ENCODE measurements at places on chromosomes 7 and 10. TPM values are rescaled to one million over a fixed set of nuclear protein-coding genes. Genes with fewer than 3 reads are reported as not detected.
A peak's percentile ranks its signal among the peaks of the same experiment; 100 is the strongest.

Gene ZPBP
- polyA plus RNA-seq = not detected

Gene LIPJ
- 0.59 TPM for polyA plus RNA-seq

Gene ADAM12
- polyA plus RNA-seq = 0.51 TPM

Gene MACROH2A2
- 142 TPM for polyA plus RNA-seq

Gene TIMM23B
- 16.5 TPM for polyA plus RNA-seq

Gene KCNIP2
- polyA plus RNA-seq = 47.5 TPM

DNA sequence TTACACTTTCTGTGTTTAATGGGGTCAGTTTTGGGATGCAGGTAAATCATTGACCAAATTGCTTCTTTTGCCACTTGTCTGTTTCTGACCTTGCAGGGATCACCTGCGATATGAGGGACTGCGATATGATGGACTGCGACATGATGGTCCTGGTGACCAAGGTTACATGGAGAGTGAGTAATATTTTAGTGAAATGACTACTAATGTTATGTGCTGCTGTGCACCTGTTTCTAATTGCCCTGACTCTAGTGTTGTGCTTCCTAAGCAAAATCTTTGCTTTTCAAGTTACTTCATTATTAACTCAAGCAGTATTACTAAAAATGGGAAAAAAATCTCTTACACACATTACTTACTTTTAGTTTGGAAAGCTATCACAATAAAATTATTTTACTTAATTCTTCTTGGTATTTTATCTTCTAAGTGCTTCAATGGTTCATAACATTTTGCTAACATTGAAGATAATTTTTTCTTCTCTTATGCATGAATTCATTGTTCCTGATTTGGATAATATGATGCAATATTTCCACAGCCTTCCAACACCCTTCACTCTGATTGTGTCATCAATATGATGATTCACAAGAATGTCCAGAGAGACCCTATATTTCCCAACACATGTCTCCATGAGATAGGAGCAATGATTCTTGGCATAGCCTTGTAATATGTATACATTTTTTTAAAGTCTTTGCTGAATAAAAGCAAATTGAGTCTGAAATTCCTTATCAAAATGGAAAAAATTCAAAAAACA is 306.2 kb upstream of the AKR1E2 start:
- H3K4me3 ChIP-seq = no peak overlapping the region
- H3K36me3 ChIP-seq = no peaks in the 10 kb centered on the region
- no peak overlapping the region for H3K27ac ChIP-seq
- H3K27me3 ChIP-seq = no peaks in the 10 kb centered on the region
- H3K4me1 ChIP-seq = no peaks in the 10 kb centered on the region

DNA sequence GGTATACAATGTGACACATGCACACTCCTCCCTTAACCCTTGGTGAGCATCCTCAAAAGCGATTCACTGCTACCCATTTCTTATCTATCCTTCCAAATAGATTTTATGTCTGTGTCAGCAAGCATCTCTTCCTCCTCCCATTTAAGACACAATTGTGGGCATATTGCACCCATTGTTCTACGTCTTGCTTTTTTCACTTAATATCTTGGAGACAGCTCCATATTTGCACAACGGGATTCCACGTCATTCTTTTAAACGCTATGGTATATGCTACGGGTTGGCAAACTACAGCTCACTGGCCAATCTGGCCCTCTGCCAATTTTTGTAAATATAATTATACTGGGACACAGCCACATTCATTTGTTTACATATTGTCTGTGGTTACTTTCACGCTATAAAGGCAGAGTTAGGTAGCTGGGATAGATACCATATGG is 88.6 kb downstream of the RNF216 start:
- peak overlapping the region; percentile 100 for H3K27ac ChIP-seq
- H3K4me1 ChIP-seq = peaks cover 86% of the 10 kb centered on the region
- DNase-seq = no peak
- H3K4me3 ChIP-seq = no peak overlapping the region

- DNase-seq = peak; percentile 75
- peak overlapping the region; percentile 76 for H3K4me3 ChIP-seq
- no peaks in the 10 kb centered on the region for H3K27me3 ChIP-seq
Measured at GRCh38 chr10:119207713-119208552, 562 bp downstream of the GRK5 start.

- no peaks in the 10 kb centered on the region for H3K4me1 ChIP-seq
- H3K27me3 ChIP-seq = no peaks in the 10 kb centered on the region
- H3K27ac ChIP-seq = no peak overlapping the region
- H3K36me3 ChIP-seq = no peaks in the 10 kb centered on the region
- no peak for DNase-seq
- no peak overlapping the region for H3K4me3 ChIP-seq
Measured at GRCh38 chr7:51104278-51104677, 212.3 kb downstream of the COBL start.

- H3K27ac ChIP-seq = no peak overlapping the region
- peak; percentile 14 for DNase-seq
- H3K4me1 ChIP-seq = no peaks in the 10 kb centered on the region
- no peaks in the 10 kb centered on the region for H3K27me3 ChIP-seq
- no peaks in the 10 kb centered on the region for H3K36me3 ChIP-seq
- H3K4me3 ChIP-seq = no peak overlapping the region
Measured at GRCh38 chr7:124310934-124311390, 278.1 kb upstream of the TMEM229A start.

DNA sequence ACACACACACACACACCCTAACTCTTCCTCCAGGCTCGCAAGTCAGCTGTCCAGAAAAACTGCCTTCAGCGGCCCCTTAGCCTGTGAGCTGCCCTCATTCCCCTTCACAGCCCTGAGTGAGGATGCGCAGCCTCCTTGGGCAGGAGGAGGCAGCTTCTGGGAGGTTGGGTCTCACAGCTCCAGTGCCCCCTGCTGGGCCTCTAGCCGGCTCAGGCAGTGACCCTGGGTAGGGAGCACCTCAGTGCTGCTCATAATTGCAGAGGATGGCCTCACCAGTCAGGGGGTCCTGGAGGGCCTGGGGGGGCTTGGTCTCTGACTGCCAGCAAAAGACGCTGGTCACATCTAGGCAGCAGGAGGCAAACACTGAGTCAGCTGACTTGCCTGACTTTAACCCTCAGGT is 43.7 kb downstream of the ZNF273 start:
- no peak overlapping the region for H3K4me3 ChIP-seq
- H3K27me3 ChIP-seq = peaks cover 52% of the 10 kb centered on the region
- DNase-seq = no peak

DNA sequence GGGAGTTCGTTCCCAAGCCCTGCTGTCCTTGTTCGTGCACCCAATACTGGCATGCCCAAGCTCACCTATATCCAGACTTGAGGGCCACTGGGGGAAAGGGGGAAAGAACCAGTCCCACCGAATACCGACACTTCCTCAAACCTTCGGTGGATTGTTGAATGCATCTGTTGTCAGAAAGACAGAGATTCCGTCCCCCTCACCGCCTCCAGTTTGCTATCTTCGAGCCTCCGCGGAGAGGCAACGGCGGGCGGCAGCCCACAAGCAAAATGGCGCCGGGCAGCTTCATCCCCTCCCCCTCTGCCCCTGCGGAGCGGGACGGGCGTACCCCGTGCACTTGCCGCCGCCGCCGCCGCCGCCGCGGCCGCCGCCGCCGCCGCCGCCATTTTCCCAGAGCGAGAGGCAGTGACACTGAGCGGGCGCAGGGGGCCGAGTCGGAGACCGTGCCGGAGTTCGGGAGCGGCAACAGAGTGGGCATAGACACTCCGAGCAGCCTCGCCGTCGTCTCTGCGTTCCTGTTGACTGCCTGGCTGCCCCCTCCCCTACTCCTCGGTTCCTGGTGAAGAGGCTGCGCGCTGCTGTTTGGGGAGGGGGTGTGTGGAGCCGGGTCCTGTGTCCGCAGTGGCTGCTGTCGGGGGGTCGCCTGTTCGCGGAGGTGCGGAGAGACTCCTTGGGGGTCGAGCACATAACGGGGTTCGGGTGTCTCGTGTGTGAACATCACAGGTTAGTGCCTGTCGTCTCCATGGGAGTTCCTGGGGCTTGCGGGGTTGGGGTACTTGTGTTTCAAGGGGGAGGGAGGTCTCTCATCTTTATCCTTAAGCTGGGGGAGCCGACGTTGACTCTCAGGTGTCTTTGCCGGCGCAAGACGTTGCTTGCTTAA is at the start of gene KMT2E:
KMT2E (plus strand) TSS at position 390 of the 877 bp plus-strand sequence. CDS start 26,748 bp downstream, outside the sequence.
- H3K27ac ChIP-seq = peak within 1 kb of the TSS; percentile 100
- peaks cover 36% of the 10 kb centered on the region for H3K4me1 ChIP-seq
- H3K4me3 ChIP-seq = peak within 1 kb of the TSS; percentile 81
- no peaks in the 10 kb centered on the region for H3K36me3 ChIP-seq
- DNase-seq = peak; percentile 91

DNA sequence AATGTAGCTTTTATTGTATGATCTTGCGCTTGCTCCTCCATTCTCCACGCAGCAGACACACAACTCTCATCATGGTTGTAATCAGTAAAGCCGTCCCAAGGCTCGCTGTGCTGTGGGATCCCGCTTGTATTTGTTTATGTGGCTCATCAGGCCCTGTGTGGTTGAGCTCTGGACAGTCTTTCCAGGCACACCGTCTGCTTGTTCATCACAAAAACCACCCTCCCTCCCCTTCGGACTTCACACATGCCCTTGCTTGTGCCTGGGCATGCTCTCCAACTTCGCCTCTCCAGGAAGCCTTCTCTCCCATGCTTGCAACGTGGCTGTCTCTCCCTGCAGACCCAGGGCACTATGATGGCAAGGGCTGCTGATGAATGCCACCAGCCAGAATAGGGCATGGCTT is 62.4 kb downstream of the HK1 start:
- H3K4me1 ChIP-seq = peaks cover 25% of the 10 kb centered on the region
- peaks cover 6% of the 10 kb centered on the region for H3K36me3 ChIP-seq
- no peak overlapping the region for H3K4me3 ChIP-seq

GRCh38 chr10:123996302-123996701 is 97.1 kb downstream of the CHST15 start:
- DNase-seq = no peak
- H3K4me3 ChIP-seq = no peak overlapping the region
- H3K36me3 ChIP-seq = no peaks in the 10 kb centered on the region
- peaks cover 33% of the 10 kb centered on the region for H3K27me3 ChIP-seq
- H3K4me1 ChIP-seq = no peaks in the 10 kb centered on the region

- no peak for DNase-seq
- no peaks in the 10 kb centered on the region for H3K4me1 ChIP-seq
- no peak overlapping the region for H3K27ac ChIP-seq
- no peaks in the 10 kb centered on the region for H3K27me3 ChIP-seq
- no peak overlapping the region for H3K4me3 ChIP-seq
Measured at GRCh38 chr7:4203626-4204512, 478.2 kb upstream of the FOXK1 start.

GRCh38 chr10:1134156-1134555 is 78.0 kb downstream of the WDR37 start:
- H3K4me1 ChIP-seq = no peaks in the 10 kb centered on the region
- H3K36me3 ChIP-seq = peaks cover 9% of the 10 kb centered on the region
- H3K27ac ChIP-seq = no peak overlapping the region
- H3K27me3 ChIP-seq = no peaks in the 10 kb centered on the region
- no peak for DNase-seq

- H3K4me3 ChIP-seq = no peak overlapping the region
- no peaks in the 10 kb centered on the region for H3K36me3 ChIP-seq
- no peak overlapping the region for H3K27ac ChIP-seq
- no peak for DNase-seq
- no peaks in the 10 kb centered on the region for H3K4me1 ChIP-seq
Measured at GRCh38 chr7:158454631-158455030, 133.0 kb downstream of the PTPRN2 start.

DNA sequence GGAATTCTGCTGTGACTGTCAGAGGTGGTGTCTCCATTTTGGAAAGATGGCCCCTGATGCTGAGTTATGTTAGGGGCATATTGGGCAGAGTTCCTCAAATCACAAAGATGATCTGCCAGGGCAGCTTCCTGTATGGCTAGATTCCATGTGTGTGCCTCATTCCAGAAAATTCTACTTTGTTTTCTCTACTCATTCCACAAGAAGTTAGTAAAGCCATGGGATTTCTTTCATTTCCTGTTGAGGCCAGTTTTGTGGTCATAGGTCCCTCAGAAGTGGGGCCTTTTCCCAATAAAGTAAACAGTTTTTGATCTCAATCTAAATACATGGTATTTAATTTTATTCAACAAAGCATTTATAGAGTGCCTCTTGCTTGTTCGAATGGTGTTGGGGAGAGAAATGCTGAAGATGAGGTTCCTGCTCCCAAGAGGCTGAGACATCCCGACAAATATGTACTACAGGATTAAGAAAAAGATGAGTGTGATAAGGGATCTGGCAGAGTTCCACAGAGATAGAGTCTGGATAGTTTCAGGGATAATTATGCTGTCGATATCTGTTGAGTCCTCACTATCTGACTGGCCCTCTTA is 33.0 kb downstream of the MINDY4 start:
- no peak overlapping the region for H3K4me3 ChIP-seq
- no peaks in the 10 kb centered on the region for H3K36me3 ChIP-seq
- DNase-seq = no peak
- H3K27me3 ChIP-seq = no peaks in the 10 kb centered on the region

DNA sequence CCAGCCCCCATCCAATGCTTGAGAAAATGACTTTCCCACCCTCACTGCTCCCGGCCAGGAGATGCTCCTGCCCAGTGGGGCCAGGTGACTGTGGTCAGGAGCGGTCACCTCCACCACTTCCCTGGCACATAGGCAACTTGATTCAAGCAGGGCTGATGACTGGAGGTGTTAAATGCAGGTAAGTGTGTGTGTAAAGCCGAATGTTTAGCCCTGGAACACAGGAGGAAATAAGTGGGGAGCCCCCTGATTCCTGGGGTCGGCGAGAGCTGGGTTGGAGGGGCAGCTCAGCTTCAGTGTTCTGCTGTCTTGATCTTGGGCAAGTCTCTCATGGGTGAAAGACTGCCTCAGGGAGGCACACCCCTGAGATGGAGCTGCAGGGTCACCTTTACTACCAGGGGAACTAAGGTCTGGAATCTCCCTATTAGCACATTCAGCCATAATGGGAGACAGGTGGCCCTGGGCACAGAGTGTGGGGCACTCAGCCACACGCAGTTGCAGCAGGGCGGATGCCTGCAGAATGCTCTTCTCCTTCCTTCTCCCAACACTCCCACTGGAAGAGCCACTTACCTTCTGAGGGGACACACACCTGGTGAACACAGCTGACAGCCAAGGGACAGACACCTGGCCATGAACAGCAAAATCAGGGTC is 124.1 kb downstream of the PTPN20 start:
- peaks cover 11% of the 10 kb centered on the region for H3K4me1 ChIP-seq
- DNase-seq = no peak
- H3K27ac ChIP-seq = no peak overlapping the region
- no peaks in the 10 kb centered on the region for H3K36me3 ChIP-seq
- H3K4me3 ChIP-seq = no peak overlapping the region

GRCh38 chr10:98492763-98493162 is 46.0 kb upstream of the HPS1 start:
- H3K27me3 ChIP-seq = no peaks in the 10 kb centered on the region
- DNase-seq = no peak
- H3K27ac ChIP-seq = no peak overlapping the region
- no peak overlapping the region for H3K4me3 ChIP-seq
- H3K4me1 ChIP-seq = no peaks in the 10 kb centered on the region
- H3K36me3 ChIP-seq = no peaks in the 10 kb centered on the region

DNA sequence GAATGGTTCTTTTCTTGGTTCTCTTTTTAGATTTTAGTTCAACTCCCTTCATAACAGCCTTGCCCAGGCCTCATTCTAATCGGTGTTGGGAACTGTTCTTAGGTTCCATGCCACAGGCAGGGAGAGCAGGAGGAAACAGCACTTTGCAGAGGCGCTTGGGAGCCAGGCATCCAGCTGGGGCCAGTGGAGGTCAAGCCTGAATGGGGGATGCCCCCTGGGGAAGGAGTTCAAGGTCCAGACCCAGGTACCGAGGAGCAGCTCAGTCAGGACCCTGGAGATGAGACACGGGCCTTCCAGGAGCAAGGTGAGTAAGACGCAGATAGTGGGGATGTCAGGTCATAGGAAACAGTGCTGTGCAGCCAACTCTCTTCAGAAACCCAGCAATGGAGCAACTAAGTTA is 4.5 kb downstream of the ZSCAN25 start:
- H3K36me3 ChIP-seq = peaks cover 64% of the 10 kb centered on the region
- H3K27ac ChIP-seq = no peak overlapping the region
- no peak for DNase-seq
- no peaks in the 10 kb centered on the region for H3K27me3 ChIP-seq
- no peaks in the 10 kb centered on the region for H3K4me1 ChIP-seq

All from cardiac muscle cell (in vitro differentiated cells and primary cell).